ENCODE measurements at places on chromosomes 12 and 14.

- no peak for DNase-seq
Measured at GRCh38 chr12:99833397-99833796, 151.3 kb downstream of the ANKS1B start.

DNA sequence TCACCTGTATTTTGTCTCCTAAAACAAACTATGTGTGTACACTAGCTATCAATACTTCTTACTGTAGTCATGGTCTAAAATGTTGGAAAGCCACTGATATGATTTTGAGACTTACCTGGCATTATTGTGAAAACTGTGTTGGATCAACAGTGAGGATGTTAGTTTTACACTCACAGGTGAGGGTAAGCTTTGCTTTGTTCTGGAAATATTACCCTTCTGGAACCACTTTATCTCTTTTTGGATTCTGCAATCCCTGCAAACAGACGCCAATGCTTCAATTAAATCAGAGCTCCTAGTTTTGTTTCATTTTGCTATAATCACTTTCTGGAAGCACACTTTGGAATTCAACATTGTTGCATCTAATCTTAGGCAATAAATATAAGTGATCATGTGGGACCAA is 223.3 kb downstream of the RPS29 start:
- DNase-seq: no peak

- no peak for DNase-seq
Measured at GRCh38 chr14:41549282-41549681, 57.4 kb upstream of the LRFN5 start.

DNA sequence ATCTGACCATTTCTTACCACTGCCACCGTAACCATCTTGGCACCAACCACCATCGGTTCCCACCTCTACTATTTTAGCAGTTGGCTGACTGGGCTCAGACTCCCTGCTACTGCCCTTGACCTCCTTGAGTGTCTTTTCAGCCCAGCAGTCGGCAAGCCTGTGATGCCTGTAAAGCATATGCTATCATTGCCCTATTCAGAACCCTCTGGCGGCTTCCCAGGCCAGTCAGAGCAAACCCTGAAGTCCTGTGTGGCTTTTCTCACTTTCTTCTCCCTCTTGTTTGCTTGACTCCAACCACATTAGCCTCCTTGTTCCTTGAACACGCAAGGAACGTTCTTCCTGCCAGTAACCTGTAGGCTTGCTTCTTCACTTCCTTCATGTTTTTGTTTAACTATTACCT is 6.2 kb downstream of the IRAK3 start:
- no peak for DNase-seq

- DNase-seq: no peak
Measured at GRCh38 chr12:117518594-117519270, 157.3 kb upstream of the NOS1 start.
